T1000 (cell line): ENCODE measurements at places on chromosomes 1 and 21.
A peak's percentile ranks its signal among the peaks of the same experiment; 100 is the strongest.

- no peak for DNase-seq
Measured at GRCh38 chr21:33229099-33229783, 497 bp upstream of the IFNAR2 start.

DNA sequence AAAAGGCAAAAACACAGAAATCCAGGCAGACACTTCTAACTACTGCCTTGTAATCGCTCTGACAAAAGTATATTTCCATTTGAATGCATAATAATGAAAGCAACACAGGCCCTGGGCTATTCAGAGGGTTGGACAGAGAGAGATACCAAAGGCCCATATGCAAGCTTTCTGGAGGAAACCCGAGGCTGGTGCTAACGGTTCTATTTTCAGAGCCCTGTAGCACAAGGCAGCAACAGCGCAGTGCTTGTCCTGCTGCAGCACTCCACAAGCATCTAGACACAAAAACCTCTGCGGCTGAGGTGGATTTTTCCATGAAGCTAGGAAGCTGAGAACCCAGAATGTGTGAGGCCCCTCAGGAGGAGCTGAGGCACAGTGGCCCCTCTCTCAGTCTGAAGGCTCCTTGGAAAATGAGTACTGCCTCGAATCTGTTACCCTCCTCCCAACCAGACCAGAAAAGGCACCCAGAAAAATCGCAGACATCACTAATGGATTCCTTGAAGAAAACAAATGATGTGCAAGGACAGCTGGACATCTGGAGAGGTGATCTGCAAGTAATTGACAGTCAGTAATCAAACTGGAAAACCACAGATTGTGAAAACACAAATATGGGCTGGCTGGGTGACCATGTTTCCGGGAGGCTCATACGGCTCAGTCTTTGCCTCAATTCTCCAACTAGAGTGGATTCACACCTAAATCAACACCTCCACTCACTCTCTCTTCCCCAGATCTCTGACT lies 54.0 kb downstream of the COLGALT2 start:
- DNase-seq, result no peak

DNA sequence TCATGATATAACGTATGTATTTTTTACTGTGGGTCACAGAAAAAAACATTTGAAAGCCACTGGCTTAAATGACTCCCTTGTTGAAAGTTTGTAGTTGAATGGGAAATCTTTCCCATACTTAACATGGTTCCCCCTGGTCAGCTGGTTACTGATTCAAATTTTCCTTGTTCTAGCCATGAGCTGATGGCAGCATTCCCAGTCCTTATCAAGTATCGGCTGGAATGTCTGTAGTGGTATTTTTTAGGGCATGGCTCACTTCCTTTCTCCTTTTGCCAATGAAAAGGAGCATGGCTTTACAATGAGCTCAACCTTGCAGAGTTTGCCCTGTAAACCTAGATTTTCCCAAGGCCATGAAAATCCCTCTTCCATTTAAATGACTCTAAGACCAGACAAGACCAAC lies 55.7 kb downstream of the GIPC2 start:
- peak; percentile 57 for DNase-seq

- no peak for DNase-seq
Measured at GRCh38 chr1:232822530-232822929, 17.3 kb downstream of the MAP10 start.

GRCh38 chr1:227884370-227885134 lies 63.2 kb downstream of the WNT9A start:
- DNase-seq, result no peak

DNA sequence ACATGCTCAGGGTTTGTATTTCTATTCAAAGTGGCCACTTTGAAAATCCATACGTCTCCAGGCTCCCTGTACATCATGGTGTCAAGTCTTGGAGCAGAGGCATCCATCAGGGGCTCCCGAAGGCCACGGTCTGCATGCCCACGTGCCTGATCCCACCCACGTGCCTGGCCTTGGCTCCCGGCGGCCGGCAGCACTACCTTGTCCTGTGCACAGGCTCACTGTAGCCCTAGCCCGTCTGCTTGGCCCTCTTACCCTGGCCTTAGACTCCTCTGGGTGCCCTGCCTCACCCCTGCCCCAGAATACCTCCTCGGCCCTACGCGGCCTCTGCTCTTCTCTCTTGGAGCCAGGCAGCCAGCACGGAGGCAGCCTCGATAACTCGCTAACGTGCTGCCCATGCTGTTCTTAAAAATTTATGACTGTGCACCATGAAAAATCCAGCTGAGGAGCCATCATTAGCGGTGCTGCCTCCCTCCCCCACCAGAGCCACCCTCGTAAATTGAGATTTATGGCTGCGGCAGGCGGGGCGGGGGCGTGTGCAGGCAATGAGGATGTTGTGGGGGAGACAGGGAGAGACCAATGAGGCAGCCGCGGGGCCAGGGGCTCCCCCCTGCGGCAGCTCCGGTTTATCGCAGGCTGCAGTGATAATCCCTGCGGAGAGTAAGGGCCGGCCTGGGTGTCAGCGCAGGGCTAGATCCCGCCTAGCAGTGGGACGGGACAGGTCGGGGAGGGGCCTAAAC lies 24.6 kb downstream of the DMAP1 start:
- no peak for DNase-seq

GRCh38 chr1:66253330-66253921 lies 280.5 kb upstream of the SGIP1 start:
- DNase-seq, result peak; percentile 16

DNA sequence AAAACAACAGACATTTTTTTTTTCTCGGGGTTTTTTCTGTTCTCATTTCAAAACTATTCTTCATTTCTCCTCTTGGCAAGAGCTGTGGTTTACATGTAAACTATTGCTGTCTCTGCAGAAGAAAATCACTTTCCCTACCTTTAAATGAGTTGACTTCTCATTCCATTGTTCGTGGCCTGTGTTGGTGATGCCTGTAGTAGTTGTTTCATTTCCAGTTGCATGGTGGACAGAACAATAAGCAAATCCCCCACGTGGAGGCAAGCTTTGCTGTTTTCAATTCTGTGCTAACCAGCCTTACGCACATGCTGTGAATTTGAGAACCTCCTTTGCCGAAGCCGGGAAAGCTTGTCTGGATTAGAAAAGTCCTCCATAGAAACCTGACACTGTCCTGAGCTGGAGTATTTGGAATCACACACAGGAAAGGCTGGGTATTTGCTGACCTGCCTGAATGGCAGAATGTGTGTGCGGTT lies 26.2 kb upstream of the MAP3K7CL start:
- DNase-seq, result no peak

DNA sequence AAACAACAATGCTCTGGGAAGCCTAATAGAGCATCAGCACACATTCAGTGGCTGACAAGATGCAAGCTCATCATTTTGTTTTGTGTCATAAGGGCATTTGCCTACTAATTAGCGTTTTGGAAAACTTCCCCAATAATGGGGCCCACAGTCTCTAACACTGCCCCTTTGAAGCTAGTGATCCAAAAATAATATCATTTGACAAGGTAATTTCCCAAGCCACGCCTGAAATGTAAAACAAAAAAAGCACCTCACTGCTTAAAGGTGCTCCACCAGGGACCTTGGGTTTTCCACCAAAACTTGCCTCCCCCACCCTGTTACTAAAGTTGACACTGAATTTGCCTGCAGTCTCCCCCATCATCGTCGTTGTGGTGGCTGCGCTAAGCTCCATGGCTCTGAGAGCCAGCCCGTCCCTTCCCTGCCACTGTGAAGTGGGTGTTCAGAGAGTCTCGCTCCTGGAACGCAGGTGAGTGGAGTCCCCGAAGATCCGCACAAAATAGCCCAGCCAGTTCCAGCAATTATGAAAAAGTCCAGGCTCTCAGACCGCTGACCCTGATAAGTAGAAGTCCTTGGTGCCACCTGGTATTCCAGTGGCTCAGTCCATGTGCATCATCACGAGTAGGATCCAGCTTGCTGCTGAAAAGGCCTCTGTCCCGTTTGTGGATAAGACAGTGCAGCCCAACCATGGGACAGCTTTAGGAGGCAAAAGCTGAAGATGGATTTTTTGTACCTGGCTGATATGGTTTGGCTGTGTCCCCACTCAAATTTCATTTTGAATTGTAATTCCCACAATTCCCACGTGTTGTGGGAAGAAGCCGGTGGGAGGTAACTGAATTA lies 52.2 kb downstream of the RAB3GAP2 start:
- no peak for DNase-seq

- DNase-seq, result no peak
Measured at GRCh38 chr1:92927870-92928269, 33.4 kb downstream of the DIPK1A start.

DNA sequence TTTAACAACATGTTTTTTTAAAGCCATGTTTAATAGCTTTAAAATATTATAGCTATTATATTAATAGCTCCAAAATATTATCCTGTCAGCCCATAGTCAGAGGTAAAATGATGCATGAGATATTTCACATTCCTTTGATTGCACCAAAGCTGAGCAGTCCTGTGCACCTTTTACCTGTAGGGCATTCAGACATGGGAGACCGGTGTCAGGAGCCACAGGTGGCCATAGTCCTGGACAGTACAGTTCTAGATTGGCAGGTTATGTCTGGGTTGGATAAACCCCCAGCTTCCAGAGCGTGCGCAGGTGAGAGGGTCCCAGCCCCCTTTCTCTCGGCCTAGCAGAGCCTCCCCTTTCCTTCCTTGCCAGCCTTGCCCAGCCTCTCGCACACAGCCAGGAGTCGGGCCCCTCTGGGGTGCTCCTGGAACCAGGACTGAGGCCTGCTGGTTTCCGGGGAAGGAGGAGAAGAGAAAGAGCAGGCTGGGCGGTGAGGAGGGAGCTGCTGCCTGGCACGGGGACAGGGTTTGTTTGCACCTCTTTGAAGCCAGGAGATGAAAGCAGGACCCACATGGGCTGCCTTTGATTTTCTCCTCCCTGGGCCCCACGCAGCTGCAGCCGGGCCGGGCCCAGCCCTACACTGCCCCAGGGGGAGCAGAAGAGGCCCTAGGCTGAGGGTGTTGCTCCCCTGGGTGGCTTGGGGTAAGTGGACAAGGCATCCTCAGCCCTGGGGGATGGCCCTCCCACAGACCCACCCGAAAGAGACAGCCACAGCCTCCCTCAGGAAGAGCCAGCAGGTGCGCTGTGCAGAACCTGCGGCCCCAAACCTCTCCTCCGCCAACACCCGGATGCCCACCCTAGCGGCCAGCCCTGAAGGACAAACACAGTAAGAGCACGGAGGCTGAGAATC lies 75.2 kb upstream of the TARDBP start:
- no peak for DNase-seq

GRCh38 chr1:192066202-192066601 lies 92.1 kb upstream of the RGS18 start:
- no peak for DNase-seq

GRCh38 chr1:75796376-75797272 lies at the start of gene MSH4:
Gene MSH4 (plus strand): TSS chr1:75796882. CDS start chr1:75796986, 104 bp downstream.
- DNase-seq, result no peak

DNA sequence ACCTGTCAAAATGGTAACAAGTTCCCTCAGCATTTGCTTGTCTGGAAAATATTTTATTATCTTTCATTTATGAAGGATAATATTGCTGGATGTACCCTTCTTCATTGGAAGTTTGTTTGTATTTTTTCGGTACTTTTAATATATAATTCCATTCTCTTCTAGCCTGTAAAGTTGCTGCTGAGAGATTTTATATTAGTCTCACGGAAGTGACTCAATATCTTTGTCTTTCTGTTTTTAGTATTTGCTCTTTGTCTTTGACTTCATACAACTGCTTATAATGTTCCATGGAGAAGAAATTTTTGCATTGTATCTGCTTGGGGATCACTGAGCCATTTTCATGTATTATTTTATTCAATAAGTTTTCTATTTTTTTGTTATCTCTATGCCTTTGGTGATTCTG lies 1777.5 kb downstream of the BRINP3 start:
- DNase-seq, result no peak

- no peak for DNase-seq
Measured at GRCh38 chr1:234769986-234770795, 160.2 kb upstream of the IRF2BP2 start.

- no peak for DNase-seq
Measured at GRCh38 chr1:153717330-153717729, 10.5 kb upstream of the INTS3 start.

GRCh38 chr1:245730801-245731200 lies 576.0 kb downstream of the KIF26B start:
- no peak for DNase-seq
